ENCODE measurements at places on chromosomes 1 and 21.

DNA sequence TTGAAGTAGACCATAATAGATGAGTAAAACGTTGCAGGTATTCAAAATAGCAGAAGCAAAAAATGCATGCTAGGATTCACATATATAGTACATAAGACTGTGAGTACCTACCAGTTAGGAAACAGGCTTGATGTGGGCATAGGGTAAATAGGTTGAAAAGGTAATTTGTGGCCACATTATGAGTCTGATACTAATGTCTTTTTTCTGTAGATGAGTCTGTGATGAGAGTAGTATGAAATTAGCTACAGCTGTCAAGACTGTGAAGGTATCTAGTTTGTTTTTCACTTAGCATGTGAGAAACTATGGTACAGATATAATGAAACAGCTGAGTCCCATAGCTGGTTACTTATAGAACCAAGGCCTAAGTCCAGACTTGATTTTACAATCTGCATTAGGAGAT is 12.4 kb upstream of the SPATA1 start:
- no peak for DNase-seq

DNA sequence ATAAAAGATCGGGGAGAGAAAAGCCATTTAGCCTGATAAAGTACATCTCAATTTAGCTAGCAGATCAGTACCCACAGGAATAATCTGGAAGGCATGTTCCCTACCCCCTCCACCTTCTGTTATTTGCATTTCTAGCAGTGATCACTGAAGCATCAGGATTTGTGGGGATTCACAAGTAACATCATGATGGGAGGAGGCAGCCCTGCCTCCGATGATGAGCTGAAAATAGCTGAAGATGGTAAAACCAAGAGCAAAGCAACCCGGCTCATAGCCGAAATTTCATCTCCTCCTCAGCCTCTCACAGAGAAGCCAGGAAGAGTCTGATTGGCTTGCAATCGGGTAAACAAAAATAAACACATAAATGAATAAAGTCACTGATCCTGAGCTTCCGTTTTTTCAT is 2.4 kb downstream of the CCSAP start:
- DNase-seq = no peak

GRCh38 chr1:28864695-28865094 is 49.7 kb upstream of the EPB41 start:
- no peak for DNase-seq

GRCh38 chr1:4327142-4327541 is 327.3 kb upstream of the AJAP1 start:
- DNase-seq = no peak

- no peak for DNase-seq
These were observed 421.8 kb downstream of the PTBP2 start for GRCh38 chr1:97143236-97143882.

DNA sequence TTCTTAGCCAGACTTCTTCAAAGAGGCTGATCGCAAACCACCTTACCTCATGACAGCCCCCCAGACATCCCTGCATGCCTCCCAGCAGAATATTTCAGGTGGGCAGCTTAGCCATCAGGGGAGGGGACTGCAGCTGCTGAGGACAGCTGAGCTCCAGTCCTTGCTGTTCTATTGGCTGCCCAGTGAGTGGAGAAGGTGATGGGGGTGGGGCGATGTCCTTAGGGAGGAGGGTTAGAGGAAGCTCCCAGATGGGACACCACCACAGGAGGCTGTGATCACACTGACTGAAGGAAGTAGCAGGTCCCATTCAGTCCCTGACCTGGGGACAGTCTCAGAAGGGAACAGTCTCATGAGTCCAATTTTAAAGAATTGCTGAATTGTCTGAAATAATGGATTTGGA is 38.3 kb downstream of the GJA5 start:
- no peak for DNase-seq

- no peak for DNase-seq
These were observed 6.3 kb downstream of the TOMM20 start for GRCh38 chr1:235122348-235122747.

DNA sequence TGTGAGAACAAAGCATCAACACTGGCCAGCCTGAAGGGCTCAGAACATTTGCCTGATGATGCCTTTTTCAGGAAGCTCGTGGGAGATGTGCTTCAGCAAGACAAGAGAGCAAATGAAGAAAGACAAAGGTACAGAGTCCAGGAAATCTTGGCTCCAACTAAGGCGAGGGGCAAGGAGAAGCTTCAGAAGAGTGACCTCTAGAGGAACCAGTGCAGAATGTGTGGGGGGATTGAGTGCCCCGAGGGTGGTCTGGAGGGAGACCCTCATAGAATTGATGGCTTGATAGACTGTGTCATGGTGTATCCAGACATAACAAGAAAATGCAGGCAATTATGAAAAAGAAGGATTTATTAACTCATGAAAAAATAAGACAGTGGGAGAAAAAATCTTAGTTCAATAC is 15.3 kb upstream of the NLRP3 start:
- no peak for DNase-seq

DNA sequence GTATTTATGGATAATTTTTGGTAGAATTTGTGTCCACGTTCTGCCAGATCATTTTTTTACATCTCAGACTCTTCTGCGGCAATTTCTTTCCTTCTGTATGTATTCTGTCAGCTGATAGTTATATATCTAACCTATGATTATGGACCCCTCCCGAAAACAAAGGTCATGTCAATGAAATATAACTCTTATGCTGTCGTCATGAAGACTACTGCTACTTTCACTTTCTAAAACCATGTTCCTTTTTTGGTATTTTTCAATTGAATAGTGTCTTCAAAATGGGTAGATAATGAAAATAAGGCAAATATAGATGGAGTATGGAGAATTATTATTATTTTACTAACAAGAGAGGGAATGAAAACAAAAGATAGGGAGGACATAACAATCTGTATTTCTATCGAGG is 3.2 kb downstream of the ANGPTL1 start:
- DNase-seq = no peak

- DNase-seq = no peak
These were observed 5.6 kb downstream of the AK4 start for GRCh38 chr1:65153635-65154034.

DNA sequence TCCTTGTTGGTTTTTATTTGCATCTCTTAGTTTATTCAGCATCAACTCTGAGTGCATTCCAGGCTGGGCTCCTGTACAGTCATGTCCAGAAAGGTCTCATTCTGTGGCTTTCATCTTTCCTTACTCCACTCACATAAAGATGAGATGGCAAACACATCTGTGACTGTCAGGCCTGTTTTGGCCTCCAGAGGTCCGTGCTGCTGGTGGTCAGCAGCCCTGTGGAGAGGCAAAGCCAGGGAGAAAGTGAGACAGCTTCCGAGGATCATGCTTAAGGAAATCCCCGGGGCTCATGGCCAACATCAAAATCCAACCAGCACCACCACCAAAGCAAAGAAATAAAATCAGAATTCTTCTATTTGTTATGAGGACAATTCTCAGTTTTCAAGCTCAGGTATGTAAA is 96.1 kb upstream of the HIVEP3 start:
- no peak for DNase-seq

- no peak for DNase-seq
These were observed 84.9 kb upstream of the C21orf91 start for GRCh38 chr21:17903929-17904639.

All from stimulated activated CD4-positive, alpha-beta T cell treated with anti-CD3 and anti-CD28 coated beads, Interleukin-12 subunit alpha, Interleukin-12 subunit beta, amount 100 ng/mL, for 4 hours (primary cell).